ENCODE measurements at places on chromosomes 5 and 9.
A peak's percentile ranks its signal among the peaks of the same experiment; 100 is the strongest.

DNA sequence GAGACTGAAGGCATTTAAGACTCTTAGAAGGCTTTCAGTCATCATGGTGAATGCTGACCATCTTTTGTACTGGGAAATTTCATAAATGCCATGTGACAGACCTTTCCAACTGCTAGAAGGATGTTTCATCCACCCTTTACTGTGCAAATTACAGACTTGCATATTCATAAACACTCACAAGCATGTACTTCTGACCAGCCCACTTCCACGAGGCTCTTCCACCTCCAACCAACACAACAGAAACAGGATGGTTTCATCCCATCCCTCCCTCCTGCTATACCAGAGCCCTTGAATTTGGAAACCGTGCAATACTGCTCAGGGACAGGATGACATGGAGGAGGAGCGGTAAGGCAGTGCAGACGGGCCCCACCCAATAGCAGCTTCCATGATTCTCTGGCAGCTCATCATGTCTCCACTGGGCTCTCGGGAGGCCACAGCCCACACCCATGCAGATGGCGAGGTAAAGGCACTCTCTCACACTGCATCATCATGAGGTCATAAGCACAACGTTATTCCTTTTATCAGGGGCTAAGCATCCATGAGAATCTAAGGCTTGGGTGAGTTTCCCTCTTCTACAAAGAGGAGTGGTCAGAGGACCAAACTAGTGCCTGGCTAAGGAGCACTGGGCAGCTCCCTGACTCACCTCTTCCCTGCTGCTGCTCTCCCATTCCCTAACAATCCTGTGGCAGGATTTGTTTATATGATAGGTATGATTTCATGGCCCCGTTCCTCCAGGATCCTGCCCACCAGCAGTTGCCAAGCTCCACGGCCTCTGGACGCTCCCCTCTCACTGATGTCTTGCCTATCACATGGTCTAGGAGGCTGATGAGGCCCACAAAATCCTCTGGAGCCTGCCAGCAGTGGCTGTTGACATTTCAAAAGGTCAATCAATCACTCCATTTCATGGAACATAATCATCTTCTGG is 94.4 kb upstream of the FSTL4 start:
- DNase-seq: no peak

GRCh38 chr5:136133222-136133921 is 727 bp downstream of the SMAD5 start:
- peak; percentile 72 for DNase-seq

DNA sequence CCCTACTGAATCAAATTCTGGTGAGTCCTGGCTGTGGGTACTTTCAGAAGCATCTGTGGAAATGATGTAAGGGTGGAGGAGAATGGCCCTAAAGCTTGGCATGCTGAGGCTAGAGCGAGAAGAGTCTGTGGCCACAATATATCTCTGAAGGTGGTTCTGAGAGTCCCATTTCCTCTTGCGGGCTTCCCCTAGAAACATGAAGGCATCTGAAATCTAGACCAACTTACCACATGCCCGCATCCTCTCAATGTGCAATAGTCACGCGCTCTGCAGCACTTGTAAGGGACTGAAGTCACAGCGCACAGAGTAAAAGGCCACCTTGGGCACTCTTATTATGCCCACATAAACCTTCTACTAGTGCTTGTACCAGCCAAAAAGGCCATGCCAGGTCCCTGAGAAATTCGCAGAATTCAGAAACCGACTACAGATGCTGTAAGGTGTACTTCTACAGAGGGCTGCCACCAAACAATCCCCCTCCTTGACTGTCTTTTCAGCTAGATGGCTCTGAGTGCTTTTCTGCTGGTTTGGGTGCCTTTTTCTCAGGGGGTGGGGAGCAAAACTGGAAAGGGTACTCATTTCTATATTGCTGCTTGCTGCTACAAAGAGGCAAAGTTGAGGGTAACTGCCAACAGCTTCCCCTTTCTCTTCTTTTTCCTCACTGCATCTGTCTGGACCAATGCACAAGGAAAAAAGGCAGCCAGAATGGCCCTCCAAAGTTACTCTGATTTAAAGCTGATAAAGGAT is 107.3 kb downstream of the ZDHHC21 start:
- no peak for DNase-seq

DNA sequence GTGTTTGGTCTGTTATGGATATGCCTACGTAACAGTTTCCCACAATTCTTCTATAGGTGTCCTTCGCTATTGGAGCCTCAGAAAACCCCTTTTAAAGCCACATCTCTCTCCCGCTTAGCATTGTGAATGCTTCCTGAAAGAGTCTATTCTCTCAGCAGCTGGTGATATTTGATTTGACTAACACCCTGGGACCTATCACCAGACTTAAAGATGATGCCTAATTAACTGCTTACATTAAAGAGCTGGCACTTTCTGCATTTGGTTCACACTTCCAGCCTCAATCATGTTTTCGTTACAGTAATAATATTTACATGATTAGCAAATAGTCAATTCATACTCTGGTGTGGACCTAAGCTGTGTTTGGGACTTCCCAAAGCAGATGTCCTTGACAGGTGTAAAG is 90.1 kb upstream of the VLDLR start:
- DNase-seq: no peak

- DNase-seq: no peak
These were observed 50.7 kb upstream of the SLC25A51 start for GRCh38 chr9:37954581-37954981.
